Ovary (tissue), 10 donors: ENCODE measurements at places on chromosomes 12 and 14.

GRCh38 chr12:89454080-89454848 is 70.3 kb downstream of the GALNT4 start:
- no peak overlapping the region for H3K4me3 ChIP-seq
- H3K4me1 ChIP-seq = peaks cover 7% of the 10 kb centered on the region
- no peak for DNase-seq

DNA sequence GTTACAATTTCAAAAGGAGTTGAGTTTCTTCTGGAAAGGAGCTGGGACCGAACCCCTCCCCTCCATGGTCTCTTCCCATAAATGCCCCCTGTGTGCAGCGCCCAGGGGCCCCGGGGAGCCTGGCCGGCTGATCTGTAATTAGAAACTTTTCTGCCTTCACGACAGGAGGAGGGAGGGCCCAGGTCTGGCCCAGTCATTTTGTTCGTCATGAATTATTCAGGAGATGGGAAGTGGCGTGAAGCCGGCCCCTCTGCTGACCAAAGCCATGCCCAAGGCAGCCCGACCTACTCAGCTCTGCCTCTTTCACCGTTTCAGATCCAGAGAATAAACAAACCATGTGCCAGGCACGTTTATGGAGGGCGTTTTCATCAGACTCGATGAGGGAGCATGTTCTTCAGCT is 33.3 kb upstream of the MSI1 start:
- no peaks in the 10 kb centered on the region for H3K4me1 ChIP-seq
- H3K27me3 ChIP-seq = no peaks in the 10 kb centered on the region
- no peak overlapping the region for H3K4me3 ChIP-seq
- H3K36me3 ChIP-seq = no peaks in the 10 kb centered on the region
- no peak for DNase-seq

DNA sequence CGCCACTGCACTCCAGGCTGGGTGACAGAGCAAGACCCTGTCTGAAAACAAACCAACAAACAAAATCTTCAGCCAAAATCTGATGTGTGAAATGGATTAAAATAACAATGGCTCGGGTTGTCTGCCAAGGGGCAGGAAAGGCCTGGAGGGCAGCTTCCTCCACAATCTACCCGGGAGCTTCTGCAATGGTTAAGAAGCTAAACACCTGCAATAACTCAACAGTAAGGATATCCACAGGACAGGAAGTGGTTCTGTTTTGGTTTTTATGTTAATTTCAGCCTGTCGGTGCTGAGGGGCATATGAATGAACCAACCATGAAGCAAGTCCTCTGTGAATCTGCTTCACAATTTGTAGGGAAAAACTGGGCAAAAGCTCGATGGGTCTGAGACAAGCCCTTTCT is 34.4 kb downstream of the RAD52 start:
- H3K4me1 ChIP-seq = peaks cover 3% of the 10 kb centered on the region
- no peaks in the 10 kb centered on the region for H3K36me3 ChIP-seq
- no peak overlapping the region for H3K4me3 ChIP-seq
- DNase-seq = no peak
- H3K27me3 ChIP-seq = no peaks in the 10 kb centered on the region
- no peak overlapping the region for H3K27ac ChIP-seq

GRCh38 chr12:5479761-5480160 is 47.9 kb downstream of the NTF3 start:
- H3K27ac ChIP-seq = no peak overlapping the region
- H3K36me3 ChIP-seq = no peaks in the 10 kb centered on the region
- no peak for DNase-seq
- H3K27me3 ChIP-seq = no peaks in the 10 kb centered on the region

- DNase-seq = no peak
- H3K27ac ChIP-seq = no peak overlapping the region
- no peaks in the 10 kb centered on the region for H3K27me3 ChIP-seq
- H3K4me1 ChIP-seq = peaks cover 5% of the 10 kb centered on the region
- peak overlapping the region; percentile 60 for H3K4me3 ChIP-seq
Measured at GRCh38 chr12:2960390-2960956, 1.3 kb downstream of the TEAD4 start.
